HEK293T (cell line): ENCODE measurements at places on chromosomes 1 and 21.
A peak's percentile ranks its signal among the peaks of the same experiment; 100 is the strongest.

- DNase-seq, result no peak
These were observed 59.7 kb downstream of the UBE2T start for GRCh38 chr1:202282025-202282371.

- DNase-seq, result no peak
These were observed 24.3 kb downstream of the STPG1 start for GRCh38 chr1:24389231-24389678.

- DNase-seq, result peak; percentile 43
These were observed 66.5 kb downstream of the PLPP3 start for GRCh38 chr1:56512724-56513494.

GRCh38 chr1:50531601-50532000 lies 108.4 kb upstream of the DMRTA2 start:
- no peak for DNase-seq

DNA sequence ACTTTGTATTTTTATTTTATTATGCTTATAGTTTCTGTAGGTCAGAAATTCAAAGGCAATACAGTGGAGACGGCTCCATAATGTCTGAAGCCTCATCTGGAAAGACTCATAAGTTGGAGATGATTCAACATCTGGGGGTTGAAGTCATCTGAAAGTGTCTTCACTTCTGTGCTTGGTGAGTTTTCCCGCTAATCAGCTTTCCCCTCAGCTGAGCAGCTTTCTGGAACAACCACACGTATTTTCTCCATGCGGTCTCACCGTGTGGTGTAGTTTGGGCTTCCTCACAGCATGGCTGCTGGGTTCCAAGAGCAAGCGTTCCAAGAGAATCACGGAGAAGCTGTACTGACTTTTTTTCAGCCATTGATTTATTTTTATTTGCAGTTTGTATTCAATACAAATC lies 7.6 kb upstream of the DDI2 start:
- no peak for DNase-seq

DNA sequence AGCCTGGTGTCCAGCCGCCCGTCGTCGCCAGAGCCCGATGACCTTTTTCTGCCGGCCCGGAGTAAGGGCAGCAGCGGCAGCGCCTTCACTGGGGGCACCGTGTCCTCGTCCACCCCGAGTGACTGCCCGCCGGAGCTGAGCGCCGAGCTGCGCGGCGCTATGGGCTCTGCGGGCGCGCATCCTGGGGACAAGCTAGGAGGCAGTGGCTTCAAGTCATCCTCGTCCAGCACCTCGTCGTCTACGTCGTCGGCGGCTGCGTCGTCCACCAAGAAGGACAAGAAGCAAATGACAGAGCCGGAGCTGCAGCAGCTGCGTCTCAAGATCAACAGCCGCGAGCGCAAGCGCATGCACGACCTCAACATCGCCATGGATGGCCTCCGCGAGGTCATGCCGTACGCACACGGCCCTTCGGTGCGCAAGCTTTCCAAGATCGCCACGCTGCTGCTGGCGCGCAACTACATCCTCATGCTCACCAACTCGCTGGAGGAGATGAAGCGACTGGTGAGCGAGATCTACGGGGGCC lies 1.2 kb downstream of the OLIG2 start:
- DNase-seq, result no peak

- no peak for DNase-seq
These were observed 130.4 kb upstream of the DNAH14 start for GRCh38 chr1:224799083-224799482.

DNA sequence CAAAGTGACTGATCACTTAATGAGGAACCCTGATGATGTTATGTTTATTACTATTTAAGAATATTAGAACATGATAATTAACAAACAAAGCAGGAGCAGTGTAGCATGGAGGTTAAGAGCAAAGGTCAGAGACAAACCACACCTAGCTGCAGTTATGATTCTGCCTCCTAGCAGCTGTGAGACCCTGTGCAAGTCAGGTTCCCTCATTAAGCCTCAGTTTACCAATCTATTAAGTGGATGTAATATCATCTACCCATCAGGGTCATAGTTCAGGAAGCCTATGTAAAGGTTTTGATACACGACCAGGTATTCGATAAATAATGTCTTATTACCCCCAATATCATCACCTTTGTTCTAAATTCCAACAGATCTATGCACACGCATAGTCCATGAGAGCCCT lies 32.0 kb downstream of the DUSP10 start:
- no peak for DNase-seq

DNA sequence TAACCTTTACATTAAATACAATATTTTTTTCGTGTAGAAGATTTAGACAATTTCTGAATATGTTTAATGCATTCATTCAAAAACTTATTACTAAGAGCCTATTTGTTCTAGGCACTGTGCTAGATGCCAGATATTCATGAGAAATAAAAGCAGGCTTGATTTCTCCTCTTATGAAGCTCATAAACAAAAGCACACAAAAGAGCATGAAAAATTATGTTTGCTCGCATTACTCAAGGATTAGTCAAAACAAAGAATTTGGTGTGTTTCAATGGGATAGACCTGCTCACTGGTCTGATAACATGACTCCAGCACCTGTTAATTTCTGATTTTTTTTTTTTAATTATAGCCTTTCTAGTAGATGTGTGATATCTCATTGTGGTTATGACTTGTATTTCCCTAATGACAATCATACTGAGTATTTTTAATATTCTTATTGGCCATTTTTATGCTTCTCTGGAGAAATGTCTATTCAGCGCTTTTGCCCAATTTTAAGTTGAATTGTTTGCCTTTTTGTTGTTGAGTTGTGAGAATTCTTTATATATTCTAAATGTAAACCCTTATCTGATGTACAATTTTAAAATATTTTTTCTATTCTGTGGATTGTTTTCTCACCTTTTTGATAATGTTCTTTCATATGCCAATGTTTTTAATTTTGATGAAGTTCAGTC lies 382.3 kb upstream of the ADGRL4 start:
- no peak for DNase-seq

GRCh38 chr1:37588939-37589338 lies 6.8 kb downstream of the GNL2 start:
- DNase-seq, result no peak

DNA sequence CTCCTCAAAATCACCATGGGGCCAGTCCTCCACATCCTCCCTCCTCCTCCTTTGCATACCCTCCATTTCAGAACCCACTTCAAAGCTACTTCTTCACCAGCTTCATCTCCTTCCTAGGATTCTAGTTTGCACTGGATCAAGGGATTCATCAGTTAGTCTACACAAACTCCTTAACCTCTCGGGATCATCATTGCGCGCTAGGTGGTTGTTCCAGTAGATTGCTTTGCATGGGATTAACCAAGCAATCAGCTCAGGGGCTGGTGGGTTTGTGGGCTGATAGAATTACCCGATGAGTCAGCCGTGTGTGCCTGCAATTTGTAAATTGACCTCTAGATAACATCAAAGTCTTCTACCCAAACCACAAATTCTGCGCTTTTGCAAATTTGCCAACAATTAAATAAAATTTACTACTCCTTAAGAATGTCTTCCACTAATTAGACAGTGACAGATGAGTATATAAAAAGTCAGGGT lies 7.7 kb downstream of the KANK4 start:
- peak; percentile 73 for DNase-seq

DNA sequence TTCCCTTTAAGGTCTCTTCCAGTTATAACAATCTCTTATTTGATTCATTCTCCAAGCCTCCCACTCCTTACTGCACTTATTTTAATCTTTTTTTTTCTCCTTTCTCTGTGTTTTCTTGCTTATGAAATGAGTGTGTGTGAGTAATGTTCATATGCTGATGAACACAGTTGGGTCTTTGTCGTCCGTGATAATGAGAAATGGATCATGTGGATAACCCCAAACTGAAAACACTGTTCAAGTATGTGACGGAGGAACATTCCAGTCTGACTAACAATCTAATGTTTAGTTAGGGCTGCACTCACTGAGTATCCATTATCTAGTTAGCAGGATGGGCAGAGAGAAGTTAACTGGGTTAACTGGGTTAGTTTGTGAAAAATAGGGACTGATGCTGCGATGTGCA lies 253.1 kb upstream of the DUSP10 start:
- DNase-seq, result no peak

- no peak for DNase-seq
These were observed 197.2 kb downstream of the HLX start for GRCh38 chr1:221076391-221076811.
